ENCODE measurements at places on chromosomes 1 and 21.

GRCh38 chr1:159921251-159921650, 4.1 kb downstream of the TAGLN2 start:
- peak; percentile 12 for DNase-seq

GRCh38 chr1:43975249-43975961, 645 bp downstream of the ATP6V0B start:
- DNase-seq: peak; percentile 52

DNA sequence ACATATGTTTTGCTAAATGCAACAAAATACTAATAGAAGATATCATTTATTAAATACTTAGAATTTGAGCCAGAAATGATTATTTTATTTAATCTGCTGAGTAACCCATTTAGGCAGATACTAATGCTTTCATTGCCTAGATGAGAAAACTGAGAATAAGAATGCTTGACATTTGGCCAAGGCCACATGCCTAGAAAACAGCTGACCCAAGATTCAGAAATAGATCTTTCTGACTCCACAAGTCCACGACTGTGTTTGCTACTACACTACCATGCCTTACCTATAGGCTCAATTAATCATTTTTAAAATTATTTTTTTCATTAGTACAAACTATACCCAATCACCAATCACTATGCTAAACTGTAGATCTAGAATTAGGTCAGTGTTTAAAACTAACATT, 129.7 kb downstream of the ATP1B1 start:
- no peak for DNase-seq

DNA sequence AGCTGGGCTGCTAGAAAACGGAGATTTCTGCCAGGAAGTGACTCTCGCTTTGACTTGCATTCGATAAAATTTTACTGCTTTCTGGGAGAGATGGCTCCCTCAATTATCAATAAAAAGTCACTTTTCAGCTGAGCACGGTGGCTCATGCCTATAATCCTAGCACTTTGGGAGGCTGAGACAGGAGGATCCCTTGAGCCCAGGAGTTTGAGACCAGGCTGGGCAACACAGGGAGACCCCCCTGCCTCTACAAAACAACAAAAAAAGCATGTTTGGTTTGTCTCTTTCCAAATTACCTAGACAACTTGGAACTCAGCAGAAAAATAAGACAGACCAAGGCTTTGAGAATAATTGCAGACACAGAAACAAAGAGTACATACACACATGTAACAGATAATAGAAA, 12.9 kb upstream of the ENSA start:
- no peak for DNase-seq

DNA sequence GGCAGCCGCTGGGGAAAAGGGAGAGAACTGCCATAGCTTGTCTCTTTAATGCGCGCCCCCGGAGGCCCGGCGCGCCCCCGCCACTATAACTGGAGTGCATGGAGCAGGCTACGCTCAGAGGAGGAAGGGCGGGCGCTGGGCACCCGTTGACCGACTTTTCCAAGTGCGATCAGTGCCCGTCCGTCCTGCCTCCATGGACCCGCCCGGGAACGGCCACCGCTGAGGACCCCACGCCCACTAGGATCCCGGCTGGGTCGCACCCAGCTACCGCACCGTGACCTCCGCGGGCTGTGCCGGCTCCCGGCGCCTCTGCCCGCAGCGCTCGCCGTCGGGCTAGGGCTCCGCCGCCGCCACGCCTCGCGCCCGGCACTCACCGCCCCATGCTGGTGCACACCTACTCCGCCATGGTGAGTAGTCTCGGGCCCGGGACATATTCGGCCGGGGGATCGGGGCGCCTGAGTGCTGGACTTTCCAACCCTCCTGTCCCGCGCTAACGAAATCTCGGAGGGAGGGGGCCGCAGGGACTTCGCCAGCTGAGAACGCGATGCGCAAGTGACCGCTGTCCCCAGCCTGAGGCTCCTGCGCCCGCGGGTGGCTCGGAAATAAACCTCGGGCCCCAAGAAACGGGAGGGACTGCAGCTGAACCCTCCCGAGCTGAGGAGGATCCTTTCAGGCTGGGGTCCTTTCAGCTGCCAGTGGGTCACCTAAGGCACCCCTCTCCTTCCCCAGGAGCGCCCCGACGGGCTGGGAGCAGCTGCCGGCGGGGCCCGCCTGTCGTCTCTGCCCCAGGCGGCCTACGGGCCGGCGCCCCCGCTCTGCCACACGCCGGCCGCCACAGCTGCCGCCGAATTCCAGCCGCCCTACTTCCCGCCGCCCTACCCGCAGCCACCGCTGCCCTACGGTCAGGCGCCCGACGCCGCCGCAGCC, at the start of gene TFAP2E:
TFAP2E (plus strand) TSS at position 117 of the 927 bp plus-strand sequence; CDS start at position 381, 264 bp downstream.
- DNase-seq: no peak

- DNase-seq: no peak
Measured at GRCh38 chr1:164635803-164636731, 77.1 kb downstream of the PBX1 start.

DNA sequence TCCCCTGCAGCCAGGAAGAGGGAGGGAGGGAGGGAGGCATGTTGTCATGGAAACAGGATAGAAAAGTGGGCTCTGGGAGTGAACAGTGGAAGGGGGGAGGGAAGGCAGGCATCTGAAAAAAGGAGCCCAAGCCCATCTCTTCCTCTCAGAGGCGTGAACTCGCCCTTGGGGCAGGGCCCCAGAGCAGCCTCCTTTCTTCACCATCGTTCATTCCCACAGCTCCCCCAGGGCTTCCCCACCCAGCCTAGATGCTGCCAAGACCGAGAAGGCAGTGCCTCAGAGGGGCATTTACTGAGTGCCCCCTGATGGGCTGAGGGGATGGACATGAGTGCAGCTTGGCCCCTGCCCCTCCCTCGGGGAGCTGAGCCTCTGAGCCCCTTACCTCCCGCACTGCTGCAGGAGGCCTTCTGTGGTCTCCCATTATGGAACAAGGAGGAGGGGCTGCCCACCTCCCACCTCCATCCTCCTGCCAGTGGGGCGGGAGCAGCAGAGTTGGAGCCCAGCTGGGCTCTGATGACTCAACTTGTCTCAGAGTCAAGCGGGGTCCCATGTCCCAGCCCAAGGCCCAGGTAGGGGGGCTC, 39.1 kb upstream of the KIF21B start:
- DNase-seq: no peak

- DNase-seq: no peak
Measured at GRCh38 chr1:117143871-117144270, 22.3 kb upstream of the TRIM45 start.

- DNase-seq: no peak
Measured at GRCh38 chr1:236168716-236169429, 26.5 kb downstream of the GPR137B start.

All from central memory CD4-positive, alpha-beta T cell (primary cell).